Occipital lobe (tissue), 3 donors: ENCODE measurements at places on chromosomes 2 and 18. TPM values are rescaled to one million over a fixed set of nuclear protein-coding genes. Genes with fewer than 3 reads are reported as not detected.

The SLC4A5 gene
- 2.2 TPM for total RNA-seq

The NGEF gene
- total RNA-seq, result 22.8 TPM

DNA sequence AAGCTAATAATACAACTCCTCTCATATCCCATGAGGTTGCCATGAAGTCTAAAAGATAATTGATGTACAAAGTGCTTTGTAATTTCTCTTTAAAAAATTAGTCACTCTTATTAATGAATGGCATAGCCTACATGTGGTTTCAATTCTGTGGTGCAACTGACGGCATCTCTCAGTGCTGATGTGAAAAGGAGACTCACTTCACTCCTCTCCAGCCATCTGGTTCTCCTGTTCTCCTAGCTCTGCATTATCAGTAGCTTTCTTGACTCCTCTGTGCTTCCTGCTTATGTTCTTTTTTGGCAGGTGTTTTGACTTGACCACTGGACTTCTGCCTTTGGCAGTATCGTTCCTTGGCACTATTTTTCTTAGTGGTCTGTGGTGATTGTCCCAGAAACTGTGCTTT lies 134.9 kb upstream of the ZFP36L2 start:
- DNase-seq, result no peak

DNA sequence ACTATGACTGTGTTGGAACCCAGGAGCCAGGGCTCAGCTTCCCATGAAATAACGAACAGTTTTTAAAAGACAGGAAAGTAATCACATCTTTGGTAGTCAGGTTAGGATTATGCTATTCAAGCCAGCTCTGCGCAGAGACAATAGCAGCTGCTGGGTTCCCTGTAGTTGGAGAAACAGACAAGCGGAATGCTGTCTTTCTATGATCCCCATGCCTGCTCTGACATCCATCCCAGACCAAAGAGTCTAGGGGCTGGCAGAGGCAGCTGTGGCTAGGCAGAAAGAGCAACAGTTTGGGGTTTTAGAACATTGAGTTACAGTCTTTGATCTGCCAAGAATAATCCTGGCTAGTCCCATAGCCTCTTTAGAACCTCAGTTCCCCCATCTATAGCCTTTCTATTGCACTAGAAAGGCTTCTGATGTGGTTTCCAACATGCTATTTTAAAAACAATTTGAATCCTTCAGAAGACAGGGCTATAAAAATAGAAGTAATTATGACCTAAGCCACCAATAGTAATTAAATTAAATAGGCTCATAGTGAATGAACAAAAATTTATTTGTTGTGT lies 146.8 kb downstream of the MTX2 start:
- no peak for DNase-seq

DNA sequence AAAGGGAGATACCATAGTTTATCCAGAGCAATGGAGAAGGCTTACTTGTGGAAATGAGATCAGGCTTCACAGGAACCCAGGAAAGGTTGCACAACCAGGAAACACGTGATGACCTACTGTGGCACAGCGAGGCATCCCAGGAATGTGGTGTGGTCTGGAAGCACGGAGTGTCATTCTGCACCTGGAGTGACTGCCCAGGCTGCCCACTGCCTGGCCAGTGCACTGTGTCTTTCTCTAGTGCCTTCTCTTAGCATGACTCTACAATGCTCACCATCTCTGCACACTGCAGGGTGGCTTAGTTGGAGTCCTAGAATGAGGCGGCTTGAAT lies 48.9 kb downstream of the CHST9 start:
- no peak for DNase-seq

DNA sequence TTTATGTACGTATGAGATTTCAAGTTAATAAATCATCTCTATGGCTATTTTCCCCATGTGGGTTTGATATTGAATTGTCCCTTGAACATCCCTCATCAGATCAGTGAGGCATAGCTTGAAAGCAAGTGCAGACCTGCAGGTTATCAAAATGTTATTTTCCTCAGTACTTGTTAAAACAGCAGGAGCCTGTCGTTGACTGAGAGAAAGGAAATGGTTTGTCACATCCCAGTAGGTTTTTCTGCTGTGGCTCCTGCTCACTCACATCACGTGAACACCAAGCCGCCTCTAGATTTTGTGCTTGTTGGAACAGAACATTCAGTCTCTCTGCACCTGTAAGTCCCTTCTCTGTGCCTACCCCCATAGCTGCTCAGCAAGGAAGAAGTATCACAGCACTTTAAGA lies 340.3 kb downstream of the CELF4 start:
- DNase-seq, result no peak
